ENCODE measurements at places on chromosomes 7 and 10. TPM values are rescaled to one million over a fixed set of nuclear protein-coding genes. Genes with fewer than 3 reads are reported as not detected.

DNA sequence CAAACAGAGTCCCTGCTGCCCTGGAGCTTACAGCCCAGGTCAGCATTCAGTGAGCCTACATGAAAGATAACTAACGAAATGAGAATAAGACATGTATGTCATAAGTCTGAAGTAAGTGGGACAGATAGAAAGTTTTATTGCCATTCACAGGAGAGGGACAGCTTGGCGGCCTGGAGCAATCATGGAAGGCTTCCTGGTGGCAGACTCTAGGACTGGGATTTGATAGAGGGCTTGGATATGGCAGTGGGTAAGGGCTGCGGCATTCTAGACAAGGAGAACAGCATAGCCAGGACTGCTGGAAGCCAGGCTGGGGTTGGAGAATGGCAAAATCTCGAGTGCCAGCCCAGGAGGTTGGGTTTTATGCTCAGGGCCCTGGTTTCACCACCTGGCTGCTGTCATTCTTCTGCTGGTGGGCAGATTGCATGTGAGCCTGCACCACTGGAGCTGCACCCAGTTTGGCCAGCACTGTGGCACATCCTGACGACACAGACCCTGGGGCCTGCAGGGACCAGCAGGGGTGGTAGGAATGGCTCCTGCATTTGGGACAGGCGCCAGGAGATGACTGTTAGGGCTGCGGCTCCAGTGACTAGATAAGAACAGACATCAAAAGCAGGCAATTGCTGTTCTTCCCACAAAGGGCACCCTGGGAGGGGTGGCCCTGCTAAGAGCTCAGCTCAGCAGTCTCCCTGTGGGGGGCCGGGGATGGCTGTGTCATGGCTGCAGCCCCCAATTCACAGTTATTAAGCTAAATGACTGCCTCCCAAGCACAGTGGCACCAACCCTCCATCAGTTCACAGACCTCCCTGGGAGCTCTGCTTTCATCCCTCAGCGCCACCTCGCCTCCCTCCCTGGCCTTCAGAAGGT lies 161.1 kb downstream of the RPS24 start:
- no peaks in the 10 kb centered on the region for H3K27me3 ChIP-seq
- no peak overlapping the region for H3K27ac ChIP-seq
- no peaks in the 10 kb centered on the region for H3K4me1 ChIP-seq
- no peaks in the 10 kb centered on the region for H3K36me3 ChIP-seq
- no peak for DNase-seq

DNA sequence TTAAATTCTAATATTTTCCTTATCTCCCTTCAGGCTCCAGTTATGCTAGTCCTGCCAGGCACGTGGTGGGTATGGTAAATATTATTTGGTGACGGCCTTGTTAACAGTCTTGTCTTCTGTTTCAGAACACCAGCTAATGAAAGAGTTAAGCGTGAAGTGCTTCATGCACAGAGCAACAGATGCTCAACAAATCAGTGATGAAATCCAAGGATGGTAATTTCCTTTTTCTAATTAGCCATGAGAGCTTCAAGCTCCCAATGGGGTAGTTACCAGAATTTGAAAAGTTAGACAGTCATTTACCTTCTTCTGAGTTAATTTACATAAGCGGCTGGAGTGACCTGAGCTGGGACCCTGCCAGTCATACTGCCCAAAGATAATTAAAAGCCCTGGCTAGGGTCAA lies 1.9 kb upstream of the OTUD1 start:
- H3K4me1 ChIP-seq, result peaks cover 14% of the 10 kb centered on the region
- H3K27me3 ChIP-seq, result no peaks in the 10 kb centered on the region
- H3K36me3 ChIP-seq, result no peaks in the 10 kb centered on the region
- H3K27ac ChIP-seq, result no peak overlapping the region
- no peak overlapping the region for H3K4me3 ChIP-seq
- no peak for DNase-seq

DNA sequence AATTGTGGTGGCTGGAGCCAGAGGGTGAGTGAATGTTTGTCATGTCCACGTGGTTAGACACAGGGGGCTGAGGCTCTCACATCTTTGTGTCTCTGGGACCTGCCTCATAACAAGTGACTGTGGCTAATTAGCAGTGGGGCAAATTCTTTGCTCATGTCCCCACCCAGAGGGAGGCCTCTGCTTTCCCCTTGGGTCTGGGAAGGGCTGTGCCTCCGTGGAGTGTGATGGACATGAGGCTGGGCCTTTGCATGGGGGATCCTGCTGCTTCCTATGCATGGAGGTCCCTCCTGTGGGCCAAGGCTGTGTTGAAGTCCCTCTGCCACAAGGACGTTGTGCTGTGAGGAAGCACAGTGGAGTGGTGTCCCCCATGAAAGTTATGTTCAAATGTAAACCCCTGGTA lies 327.4 kb upstream of the SHH start:
- no peaks in the 10 kb centered on the region for H3K36me3 ChIP-seq
- H3K4me3 ChIP-seq, result no peak overlapping the region
- no peak overlapping the region for H3K27ac ChIP-seq
- no peaks in the 10 kb centered on the region for H3K4me1 ChIP-seq
- no peaks in the 10 kb centered on the region for H3K27me3 ChIP-seq

DNA sequence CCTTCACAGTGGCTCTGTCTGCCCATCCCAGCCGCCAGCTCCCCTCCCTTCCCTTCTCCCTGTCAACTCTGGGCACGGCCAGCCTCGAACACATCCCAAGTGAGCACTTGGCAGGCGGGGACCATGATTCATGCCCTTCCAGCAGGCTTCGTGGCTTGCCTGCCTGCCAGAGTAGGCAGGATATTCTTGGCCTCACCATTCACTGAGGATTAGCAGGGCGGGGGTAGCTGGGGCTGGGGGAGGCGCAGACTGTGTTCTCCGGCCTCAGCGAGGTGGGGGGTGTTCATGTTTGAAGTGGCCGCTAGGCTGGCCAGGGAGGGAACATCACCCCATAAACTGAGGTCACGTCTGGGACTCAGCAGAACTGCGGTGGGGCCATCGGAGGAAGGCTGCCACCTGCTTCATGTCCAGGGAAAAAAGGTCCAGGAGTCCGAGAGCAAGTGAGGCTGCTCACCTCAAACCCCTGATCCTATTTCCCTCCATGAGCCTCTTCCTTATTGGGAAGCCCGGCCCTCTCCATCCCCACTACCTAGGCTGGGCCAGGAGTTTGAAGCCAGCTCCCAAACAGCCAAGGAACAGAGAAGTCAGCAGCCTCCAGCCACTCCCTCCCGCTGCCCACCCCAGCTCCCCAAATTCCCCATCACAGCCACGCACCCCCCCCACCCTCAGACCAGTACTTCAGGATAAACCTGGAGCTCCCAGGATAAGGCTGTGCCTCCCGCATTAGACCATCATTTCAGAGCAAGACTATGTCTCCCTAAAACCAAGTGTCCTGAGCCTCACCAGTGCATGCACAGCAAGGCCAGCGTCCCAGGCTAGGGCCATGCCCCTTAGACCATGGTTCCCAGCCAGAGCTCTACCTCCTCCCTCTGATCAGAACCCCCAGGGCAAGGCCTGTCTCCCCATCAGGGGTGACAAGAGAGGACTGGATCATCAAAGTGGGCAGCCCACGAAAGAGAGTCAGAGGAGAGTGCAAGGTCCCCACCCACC lies 42.8 kb upstream of the RABGEF1 start:
- H3K4me3 ChIP-seq, result no peak overlapping the region
- no peaks in the 10 kb centered on the region for H3K36me3 ChIP-seq
- no peak overlapping the region for H3K27ac ChIP-seq

DNA sequence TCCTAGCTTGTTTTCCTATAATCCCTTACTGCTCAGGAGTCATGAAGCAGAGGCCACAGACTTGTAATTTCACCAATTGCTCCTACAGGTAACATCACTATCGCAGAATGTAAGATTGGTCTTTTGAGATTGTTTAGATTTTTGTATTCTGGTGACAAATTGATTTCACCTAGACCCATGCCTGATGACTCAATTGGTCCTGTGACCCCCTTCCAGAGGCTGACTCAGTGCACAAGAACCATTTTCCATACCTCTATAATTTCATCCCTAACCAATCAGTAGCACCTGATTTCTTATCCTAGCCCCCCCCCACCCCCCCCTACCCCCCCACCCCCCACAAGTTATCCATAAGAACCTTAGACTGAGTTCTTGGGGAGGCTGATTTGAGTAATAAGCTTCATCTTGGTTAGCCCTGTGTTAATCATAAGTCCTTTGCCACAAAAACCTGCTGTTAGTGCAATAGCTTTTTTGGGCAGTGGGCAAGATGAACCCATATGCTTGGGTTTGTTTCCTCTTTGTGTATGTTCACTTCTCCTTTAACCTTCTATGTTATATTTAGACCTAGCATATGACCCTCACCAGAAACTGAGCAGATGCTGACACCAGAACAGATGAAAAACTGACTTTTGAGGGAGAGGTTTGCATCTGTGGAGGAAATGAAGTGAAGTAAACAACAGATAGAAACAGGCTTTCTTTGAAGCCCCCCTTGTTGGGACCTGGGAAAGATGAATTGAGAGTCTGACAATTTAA lies 187.1 kb downstream of the KIF20B start:
- no peak overlapping the region for H3K27ac ChIP-seq
- no peak overlapping the region for H3K4me3 ChIP-seq
- no peak for DNase-seq
- H3K4me1 ChIP-seq, result no peaks in the 10 kb centered on the region
- H3K27me3 ChIP-seq, result peaks cover 4% of the 10 kb centered on the region

Gene FAM13C
- 2.2 TPM for total RNA-seq

DNA sequence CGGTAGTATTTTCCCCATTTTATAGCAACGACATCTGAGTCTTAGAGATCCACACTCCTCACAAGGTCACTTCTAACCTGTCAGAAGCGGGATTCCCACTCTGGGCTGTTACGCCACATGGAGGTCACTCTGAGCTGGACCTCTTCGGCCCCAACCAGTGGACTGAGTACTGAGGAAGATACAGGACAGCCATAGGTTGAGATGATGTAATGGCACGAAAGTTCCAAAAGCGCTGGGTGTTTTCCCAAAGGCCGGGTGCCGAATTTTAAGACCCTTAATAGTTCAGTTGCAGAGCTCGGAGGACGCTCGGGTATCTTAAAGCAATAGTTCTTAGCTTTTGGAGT lies 699 bp downstream of the GHITM start:
- H3K4me1 ChIP-seq, result peaks cover 20% of the 10 kb centered on the region
- no peaks in the 10 kb centered on the region for H3K27me3 ChIP-seq
- peak overlapping the region; percentile 93 for H3K4me3 ChIP-seq
- no peak for DNase-seq
- peaks cover 24% of the 10 kb centered on the region for H3K36me3 ChIP-seq

Gene C10orf71
- not detected for total RNA-seq

GRCh38 chr10:79239275-79239779 lies 107.9 kb upstream of the PPIF start:
- H3K4me3 ChIP-seq, result no peak overlapping the region
- no peaks in the 10 kb centered on the region for H3K4me1 ChIP-seq
- no peaks in the 10 kb centered on the region for H3K27me3 ChIP-seq
- no peak for DNase-seq
- no peaks in the 10 kb centered on the region for H3K36me3 ChIP-seq

Gene CPA2
- total RNA-seq, result not detected

Gene CDNF
- 5.9 TPM for total RNA-seq

Data from liver (tissue), 10 donors.